H54 (cell line): ENCODE measurements at places on chromosomes 12 and 14.

DNA sequence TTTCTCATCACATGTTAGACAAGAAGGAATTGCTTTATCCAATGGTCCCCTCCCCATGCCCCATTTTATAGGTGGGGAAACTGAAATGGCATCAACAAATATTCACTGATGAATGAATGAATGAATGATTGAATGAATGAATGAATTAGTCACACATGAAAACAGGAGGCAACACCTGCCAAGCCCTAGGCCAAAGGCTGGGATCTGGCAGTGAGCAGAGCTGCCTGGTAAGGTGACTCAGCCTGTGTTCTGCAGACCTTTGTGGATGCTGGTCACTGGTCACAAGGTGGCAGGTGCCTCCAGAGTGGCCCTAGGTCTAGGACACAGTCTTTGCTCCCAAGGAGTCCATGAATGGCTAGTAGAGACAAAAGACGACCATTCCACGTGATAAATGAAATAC lies 188.4 kb downstream of the RBM19 start:
- DNase-seq: no peak

GRCh38 chr12:40947797-40948196 lies 240.3 kb upstream of the PDZRN4 start:
- no peak for DNase-seq

DNA sequence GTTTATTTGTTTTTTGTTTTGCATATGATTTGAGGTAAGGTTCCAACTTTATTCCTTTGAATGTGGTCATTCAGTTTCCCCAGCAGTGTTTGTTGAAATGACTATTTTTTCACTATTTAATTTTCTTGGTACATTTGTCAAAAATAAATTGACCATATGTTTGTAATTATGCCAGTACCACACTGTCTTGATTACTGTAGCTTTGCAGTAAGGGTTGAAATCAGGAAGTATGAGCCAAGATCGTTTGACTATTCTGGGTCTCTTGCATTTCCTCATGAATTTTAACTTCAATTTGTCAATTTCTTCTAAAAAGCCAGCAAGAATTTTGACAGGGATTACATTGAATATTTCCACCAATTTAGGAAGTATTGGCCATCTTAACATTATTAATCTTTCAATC lies 199.3 kb upstream of the PPFIA2 start:
- no peak for DNase-seq

DNA sequence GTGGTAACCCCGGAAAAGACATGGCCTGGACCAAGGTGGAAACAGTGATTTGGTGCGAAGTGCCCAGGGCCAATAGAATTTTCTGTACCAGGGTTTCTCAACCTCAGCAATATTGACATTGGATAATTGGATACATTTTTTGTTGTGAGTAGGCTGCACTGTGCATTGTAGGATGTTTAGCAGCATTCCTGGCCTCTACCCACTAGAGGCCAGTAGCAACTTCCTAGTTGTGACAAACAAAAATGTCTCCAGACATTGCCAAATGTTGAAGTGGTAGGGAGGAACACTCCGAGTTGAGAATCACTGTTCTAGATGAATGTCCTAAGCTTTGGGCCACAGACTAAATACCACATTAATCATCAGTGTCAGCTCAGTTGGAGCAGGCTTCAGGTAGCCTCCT lies 6.2 kb upstream of the CGRRF1 start:
- DNase-seq: no peak

- no peak for DNase-seq
These were observed 643.8 kb upstream of the ALG10B start for GRCh38 chr12:37672655-37673260.

DNA sequence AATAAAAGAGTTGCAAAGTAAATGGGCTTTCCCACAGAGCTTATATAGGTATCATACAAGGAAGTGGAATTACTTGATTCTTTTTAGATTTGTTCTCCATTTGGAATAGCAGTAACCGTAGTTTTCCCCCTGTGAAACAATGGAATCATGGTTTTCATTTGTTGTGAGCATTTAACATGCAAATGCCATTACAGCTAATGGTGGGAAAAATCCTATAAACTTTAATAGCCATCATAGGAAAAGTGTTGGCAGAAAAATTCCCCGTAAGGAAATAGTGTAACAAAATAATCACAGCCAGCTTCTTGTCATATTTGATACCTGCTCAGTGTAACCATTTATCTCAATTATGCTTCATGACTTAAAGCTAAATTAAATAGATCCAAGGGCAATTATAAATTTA lies 95.3 kb downstream of the TPH2 start:
- DNase-seq: no peak

DNA sequence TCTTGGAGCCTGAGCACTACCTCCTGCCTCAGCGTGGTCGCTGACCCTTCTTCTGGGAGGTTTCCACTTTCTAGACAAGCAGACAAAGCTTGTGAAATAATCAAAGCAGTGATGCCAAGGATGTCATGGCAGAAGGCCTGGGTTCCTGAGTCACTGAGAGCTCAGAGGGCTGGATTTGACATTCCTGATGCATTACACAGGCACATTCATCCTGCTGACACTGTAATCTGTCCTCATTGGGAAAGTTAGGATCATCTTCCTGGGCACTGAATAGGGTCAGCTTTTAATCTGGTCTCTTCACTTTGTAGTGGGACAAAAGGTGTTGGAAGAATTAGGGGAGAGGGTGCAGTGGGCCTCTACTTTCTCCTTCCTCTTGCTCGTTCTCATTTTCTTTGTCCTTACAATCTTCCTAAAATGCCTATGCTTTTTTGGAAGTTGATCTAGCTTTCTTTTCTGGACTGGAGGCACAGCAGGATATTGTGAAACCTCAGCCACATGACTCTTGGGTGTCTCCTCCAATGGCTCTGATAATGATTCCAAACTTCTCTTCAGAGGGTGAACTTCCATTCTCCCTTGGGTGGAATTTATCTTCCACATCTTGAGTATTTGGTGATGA lies 29.6 kb downstream of the EEA1 start:
- DNase-seq: peak; percentile 54

- DNase-seq: no peak
These were observed 26.7 kb upstream of the LRTM2 start for GRCh38 chr12:1793426-1794210.

GRCh38 chr14:76484355-76484754 lies 108.4 kb downstream of the ESRRB start:
- no peak for DNase-seq

DNA sequence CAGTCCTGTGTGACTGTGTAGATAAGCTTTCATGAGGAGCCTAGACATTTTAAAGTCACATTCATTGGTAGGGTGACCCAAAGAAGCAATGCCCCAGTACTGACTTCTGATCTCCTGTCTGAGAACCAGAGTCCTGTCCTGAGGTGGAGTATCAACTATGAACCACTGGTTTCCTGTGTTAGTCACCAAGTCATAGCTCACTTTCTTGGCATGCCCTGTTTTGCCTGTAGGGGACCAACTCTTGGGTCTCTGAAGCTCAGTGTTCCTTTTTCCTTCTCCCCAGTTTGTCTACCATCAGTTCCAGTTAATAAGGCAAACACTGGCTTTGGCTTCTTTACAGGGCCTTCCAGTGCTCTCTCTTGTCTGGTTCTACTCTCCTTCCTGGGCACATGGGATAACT lies 97.4 kb downstream of the C12orf75 start:
- DNase-seq: no peak

DNA sequence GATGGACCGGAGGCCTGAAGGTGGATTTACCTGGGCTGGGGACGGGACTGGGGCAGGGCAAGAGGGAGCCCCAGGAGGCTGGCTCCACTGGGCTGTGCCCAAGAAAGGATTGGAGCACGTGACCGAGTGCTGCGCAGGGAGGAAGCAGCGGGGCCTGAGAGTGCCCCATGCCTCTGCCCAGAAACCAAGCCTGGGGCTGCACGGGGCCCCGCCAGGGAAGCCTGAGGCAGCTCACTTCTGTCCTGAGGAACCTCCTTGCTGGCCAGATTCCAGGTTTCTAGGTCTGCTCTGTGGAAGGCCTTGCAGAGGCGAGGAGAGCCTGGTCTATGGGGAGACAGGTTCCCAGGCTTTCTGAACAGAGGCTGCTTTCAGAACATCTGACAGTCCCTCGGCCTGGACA lies 10.4 kb downstream of the NGB start:
- DNase-seq: no peak

DNA sequence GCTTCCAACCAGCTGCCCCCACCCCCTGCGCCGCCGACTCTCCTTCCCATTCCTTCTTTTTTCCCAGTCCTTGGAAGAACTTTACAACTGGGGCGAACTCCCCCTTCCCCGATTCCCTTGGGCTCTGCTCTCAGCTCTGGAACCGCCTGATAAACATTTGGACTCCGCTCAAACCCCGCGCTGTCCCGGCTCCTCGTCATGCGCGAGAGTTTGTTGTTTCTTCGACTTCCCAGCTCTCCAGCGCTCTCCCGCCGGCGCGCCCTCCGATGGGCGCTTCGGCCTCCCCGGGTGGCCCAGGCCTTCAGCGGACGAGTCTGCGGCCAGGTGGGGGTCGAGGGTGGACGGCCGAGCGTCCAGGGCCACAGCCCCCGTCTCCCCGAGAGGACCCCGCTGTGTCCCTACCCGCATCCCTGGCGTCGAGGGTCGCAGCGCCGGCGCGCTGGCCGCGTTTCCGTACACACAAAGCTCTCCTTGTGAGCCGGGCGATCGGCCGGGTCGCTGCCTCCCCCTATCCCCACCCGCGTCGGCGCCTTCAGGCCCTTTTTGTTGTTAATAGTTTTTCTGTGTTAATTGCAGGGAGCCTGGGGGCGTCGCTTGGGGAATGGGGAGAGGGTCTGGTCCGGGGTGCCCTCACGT lies 847 bp downstream of the MMP14 start:
- DNase-seq: no peak
